Fibroblast of lung (primary cell): ENCODE measurements at places on chromosomes 12 and 14. TPM values are rescaled to one million over a fixed set of nuclear protein-coding genes. Genes with fewer than 3 reads are reported as not detected.

Gene KSR2
- total RNA-seq = not detected in 2 replicates

Gene RHEBL1
- total RNA-seq = 0.33 and 0.51 TPM in 2 replicates

Gene LRFN5
- total RNA-seq = 2.8 and 3.6 TPM in 2 replicates

Gene SRRM4
- total RNA-seq = not detected in 2 replicates

Gene CS
- total RNA-seq = 70.4 and 117 TPM in 2 replicates

Gene PRB2
- total RNA-seq = not detected in 2 replicates

Gene OAS2
- total RNA-seq = 2.3 and 3.1 TPM in 2 replicates

Gene MGP
- 2.0 and 38.0 TPM in 2 replicates for total RNA-seq

Gene PRR4
- total RNA-seq = 0.66 and 0.77 TPM in 2 replicates

Gene HOXC4
- total RNA-seq = 0.17 and 0.26 TPM in 2 replicates

Gene RNASE1
- total RNA-seq = not detected in 2 replicates

Gene AQP6
- total RNA-seq = under 0.01 and 0.17 TPM in 2 replicates

Gene SOS2
- total RNA-seq = 19.5 and 23.8 TPM in 2 replicates
